GM04504 (cell line): ENCODE measurements at places on chromosomes 7 and 10.

DNA sequence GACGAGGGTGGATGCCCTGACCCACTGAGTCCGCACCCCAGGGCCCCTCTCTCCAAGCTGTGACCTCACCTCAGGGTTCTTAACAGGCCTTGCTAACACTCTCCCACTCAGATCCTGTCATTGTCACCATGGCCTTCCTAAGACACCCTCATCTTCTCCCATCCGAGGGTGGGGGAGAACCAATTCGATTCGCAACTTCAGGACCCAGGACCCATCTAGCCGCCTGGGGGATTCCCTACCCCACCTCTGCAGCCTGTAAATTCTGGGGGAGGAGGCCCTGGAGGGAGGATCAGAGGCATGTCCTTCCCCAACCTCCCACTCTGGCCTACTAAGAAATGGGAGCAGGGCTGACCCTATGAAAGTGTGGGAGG is 17.4 kb downstream of the TRIM8 start:
- DNase-seq = no peak

DNA sequence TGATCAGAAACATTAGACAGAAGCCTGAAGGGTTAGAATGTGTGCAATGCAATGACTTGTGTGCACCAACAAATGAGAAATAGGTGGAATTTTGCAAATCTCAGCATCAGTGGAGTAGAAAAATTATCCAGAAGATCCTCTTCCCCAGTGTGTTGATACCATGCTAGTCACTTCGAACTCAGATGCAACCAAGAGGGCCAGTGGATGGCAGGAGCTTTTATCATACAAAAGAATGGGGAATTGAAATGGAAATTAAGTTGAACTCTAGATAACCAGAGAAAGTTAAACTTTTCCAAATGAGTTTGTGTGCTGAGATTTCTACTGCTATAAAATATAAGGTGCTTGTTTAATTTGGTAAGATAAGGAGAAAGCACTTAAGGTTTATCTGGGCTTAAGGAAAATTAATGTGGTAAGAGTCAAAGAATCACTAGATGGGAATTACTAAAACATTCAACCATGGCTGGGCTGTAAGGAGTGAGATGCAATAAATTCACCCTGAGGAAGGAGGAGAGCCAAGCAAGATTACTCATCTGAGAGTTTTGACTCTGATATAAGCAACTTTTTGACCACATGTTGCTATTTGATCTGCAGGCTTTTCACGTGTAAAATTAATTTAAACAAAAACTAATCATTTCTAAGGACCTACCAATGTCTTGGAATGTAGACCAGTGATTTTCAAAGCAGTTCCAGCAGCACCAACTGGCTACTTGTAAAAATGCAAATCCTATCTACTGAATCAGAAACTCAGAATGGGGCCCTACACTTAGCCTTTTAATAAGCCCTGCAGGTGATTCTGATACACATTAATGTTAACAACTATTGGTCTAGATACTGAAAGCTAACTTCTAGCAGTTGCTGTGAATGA is 113.2 kb downstream of the CDC14C start:
- DNase-seq = no peak

DNA sequence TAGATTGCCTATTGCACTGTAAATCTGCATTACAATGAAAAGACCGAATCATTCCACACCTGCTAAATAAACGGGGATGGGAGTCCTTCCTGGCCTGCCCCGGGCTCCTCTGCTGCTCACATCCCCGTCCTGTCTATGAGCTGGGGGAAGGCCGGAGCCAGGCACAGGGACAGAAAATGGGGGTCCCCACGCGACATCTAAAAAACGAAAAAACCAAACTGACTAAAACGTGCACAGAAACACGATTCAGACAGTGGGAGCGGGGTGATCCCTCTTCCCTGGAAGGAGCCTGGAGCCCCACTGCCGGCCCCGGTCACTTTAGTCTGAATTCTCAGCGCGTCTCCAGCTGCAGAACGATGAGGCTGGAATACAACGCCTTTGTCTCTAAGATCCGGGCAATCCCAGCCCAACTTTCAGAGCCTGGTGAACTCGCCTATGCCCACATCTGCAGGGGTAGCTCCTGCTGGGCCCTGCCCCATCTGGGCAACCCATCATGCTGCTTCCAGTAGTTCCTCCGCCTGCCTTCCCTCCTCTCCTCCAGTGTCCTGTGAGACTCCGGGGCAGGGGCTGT is 78.0 kb downstream of the ADARB2 start:
- no peak for DNase-seq

- DNase-seq = no peak
These were observed 19.5 kb upstream of the CARD11 start for GRCh38 chr7:3063016-3063753.

- no peak for DNase-seq
These were observed 29.8 kb upstream of the CHST15 start for GRCh38 chr10:124123156-124123555.

GRCh38 chr10:9254353-9254752 is 1199.9 kb downstream of the GATA3 start:
- peak; percentile 19 for DNase-seq

GRCh38 chr7:80642871-80643270 is 4.4 kb downstream of the CD36 start:
- DNase-seq = no peak

DNA sequence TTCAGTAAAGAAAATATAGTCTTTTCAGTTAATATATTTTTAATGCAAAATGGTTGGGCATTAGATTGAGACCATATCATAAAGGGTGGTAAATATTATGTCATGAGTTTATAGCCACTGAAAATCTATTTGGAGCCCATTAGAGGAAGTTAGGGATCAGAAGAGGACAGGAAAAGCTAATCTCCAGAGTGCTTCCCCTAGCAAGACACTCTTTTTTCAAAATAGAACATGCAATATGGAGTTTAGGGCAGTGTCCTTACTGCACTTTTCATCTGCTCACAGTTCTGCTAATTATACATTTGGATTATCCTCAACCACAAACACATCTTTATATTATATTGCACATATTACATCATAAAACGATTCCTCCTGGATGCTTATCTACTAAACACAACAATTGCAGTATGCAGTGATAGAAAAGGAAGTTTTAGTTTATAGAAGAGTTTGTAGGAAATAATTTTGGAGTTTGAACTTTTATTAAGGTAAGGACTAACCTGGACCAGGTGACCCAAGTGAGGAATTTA is 159.8 kb downstream of the PHF14 start:
- no peak for DNase-seq

DNA sequence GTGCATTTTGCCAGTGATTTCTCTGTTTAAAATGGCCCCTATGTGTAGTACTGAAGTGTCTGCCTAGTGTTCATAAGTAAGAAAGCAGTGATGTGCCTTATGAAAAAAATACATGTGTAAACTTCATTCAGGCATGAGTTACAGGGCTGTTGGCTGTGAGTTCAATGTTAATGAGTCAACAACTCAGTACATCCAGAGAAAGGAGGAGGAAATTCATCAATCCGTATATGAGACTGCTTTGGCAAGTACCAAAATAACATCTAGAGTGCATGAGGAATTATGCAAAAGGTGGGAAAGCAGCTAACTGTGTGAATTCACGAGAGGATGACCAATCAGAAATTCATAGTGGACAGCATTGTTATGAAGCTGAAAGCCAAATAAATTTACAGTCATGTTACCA is 255.6 kb downstream of the ZEB1 start:
- no peak for DNase-seq

GRCh38 chr10:7773845-7774801 is 13.7 kb downstream of the KIN start:
- DNase-seq = no peak

- no peak for DNase-seq
These were observed 451.1 kb downstream of the SH2D4B start for GRCh38 chr10:80988755-80989154.

GRCh38 chr7:41252551-41252950 is 450.3 kb downstream of the INHBA start:
- no peak for DNase-seq

- no peak for DNase-seq
These were observed 32.1 kb upstream of the CALN1 start for GRCh38 chr7:72444026-72444776.

GRCh38 chr10:24153031-24153430 is 55.9 kb upstream of the KIAA1217 start:
- DNase-seq = no peak

DNA sequence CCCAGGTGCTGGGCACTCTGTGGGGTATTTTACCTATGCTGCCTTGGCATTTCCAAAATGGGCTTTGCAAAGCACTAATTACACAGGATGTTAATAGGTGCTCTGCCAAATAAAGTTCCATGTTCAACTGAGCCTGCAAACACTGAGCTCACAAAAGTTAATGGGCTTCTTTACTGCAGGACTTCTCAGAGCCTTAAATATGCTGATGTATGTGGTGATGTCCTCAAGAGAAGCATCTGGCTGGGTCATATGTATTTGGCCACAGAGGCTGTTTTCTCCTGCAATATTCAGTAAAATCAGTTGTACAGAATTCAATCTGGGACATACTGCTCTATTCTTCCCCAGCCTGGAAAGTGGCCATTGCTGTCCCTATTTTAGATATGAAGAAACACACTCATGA is 31.3 kb downstream of the GRID1 start:
- DNase-seq = no peak

GRCh38 chr7:70033226-70033625 is 435.0 kb downstream of the AUTS2 start:
- DNase-seq = no peak

DNA sequence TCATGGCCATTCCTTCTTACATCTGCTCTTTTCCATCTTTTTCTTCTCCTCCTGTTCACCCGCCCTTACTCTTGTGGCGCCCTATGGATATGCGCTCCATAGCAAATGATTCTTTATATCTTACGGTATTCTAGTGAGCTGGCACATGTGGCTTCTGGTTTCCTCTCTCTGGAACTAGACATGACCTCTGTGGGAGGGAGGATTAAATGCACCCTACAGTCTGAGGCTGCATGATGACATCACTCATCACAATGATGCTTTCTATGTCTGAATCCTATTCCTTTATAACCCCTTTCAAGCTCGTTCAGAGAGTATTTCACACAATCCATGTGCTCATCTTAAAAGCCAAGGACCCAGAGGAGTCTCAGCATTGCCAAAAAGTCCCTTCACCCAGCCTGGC is 153.3 kb downstream of the EGFR start:
- DNase-seq = no peak

DNA sequence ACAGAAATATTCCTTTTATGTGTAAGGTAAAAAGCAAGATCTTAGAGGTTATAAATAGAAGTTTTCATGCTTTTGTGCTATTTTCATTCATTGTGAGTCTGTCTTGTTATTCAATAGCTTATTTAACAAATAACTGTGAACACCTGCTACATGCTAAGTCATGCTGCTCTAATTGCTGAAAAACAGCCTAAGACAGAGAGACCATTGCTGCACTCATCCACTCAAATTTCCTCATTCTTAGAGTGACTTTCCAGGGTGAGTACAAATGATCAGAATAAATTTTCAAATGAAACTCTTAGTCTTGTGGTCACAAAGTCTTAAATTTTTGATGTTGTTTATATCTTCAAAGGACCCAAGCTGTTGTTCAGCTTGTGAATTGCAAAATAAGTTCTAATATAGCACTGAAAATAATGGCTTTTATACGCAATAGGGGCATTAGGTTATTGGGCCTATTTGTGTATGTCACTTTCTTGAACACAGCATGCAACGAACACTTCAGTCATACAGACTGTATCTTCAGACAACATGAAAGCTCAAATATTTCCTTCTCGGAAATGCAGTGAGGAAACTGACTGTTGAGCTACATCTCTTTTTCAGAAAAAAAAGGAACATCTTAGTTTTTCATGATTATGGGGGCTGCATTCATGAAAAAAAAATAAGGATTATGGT is 247.9 kb upstream of the PCDH15 start:
- no peak for DNase-seq

DNA sequence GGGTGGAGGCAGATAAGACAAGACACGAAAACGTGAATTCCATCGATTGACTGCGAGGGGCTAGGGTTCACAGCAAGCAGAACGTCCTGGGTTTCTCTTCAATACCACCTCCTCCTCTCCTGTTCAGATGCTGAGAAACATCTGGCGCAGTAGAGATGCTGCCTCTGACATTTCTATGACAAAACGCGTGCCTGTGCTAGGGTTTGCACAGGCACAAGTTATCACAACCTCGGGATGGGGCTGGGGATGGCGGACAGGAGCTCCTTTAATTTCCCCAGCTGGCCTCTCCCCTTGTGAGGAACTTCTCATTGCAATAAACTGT is 99.8 kb upstream of the SVIL start:
- no peak for DNase-seq

DNA sequence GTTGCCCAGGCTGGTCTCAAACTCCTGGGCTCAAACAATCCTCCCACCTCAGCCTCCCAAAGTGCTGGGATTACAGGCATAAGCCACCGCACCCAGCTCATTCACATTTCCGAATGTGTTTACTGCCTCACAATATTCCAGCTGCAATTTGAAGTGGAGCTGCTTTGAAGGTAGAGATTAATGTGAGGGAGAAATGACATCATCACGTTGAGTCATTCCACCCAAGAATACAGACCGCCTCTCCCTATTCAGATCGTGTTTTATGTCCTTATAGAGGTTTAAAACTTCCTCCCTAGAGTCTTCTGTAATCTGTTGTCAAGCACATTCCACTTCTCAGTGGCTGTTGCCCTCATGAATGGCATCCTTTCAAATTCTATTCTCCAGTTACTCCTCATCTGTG is 100.4 kb upstream of the PDGFA start:
- DNase-seq = peak; percentile 13

DNA sequence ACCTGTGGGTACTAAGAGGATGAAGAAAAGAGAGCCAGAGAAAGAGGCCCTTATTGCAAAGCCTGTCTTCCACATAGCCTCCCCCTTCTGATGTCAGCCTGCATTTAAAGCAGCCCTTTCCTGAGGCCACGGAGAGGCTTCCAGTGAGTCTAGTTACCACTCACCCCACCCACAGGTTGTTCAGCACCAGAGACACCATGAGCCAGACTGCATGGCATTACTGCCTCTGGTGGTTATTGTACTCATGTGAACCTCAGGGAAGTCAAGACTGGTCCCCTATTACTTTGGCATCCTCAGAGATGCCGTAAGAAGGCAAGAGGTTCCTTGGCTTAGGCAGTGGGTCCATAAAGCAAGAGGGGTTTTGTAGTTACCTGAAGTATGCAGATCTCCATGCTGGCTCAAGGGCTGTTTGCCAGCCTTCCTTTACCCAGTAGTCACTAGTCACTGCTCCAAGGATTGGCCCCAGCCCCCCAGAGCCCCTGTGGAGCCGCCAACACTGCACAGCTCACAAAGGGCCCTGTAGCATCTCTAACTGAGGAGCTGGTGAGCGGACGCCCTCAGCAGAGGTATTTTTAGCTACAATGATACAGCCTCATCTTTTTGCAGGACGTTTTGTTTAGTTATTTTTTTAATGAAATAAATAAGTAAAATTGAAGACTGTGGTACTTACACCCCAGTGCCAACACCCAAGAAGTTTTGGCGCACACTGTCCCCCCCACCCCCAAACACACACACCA is 20.7 kb downstream of the LRRC4 start:
- DNase-seq = no peak

GRCh38 chr10:132653721-132654120 is 116.1 kb downstream of the INPP5A start:
- no peak for DNase-seq

DNA sequence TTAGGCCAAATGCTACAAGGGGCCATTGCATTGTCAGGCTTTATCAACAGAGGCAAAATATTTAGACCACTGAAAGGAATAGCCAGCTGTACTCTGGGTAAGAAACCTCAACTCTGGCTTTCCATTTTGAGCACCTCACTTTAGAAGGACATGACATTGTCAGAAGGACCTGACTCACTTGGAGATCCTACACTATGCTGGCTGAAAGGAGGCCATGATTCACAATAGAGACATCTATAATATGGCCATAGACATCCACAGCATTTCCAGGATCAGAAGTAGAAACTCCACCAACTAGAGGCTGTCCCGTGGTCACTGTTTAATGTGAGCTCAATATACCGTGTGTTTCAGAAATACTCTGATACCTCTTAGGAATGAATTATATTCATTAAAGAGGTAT is 140.9 kb downstream of the BTAF1 start:
- no peak for DNase-seq
